Stimulated activated CD4-positive, alpha-beta T cell treated with anti-CD3 and anti-CD28 coated beads, TNF-alpha, amount 100 ng/mL, for 48 hours (primary cell): ENCODE measurements at places on chromosomes 12 and 14.

- no peak for DNase-seq
Measured at GRCh38 chr12:109832541-109833306, 474 bp downstream of the TRPV4 start.

DNA sequence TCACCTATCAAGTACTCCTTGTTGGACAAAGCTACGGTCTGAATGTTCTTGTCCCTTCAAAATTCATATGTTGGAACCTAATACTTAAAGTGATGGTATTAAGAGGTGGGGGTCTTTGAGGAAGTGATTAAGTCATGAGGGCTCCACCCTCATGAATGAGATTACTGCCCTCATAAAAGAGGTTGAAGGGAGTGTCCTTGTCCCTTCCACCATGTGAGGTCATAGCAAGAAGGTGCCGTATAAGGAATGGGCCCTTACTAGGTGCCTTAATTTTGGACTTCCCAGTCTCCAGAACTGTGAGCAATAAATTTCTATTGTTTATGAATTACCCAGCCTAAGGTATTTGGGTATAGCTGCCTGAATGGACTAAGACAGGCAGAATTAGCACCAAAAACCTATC lies 191.1 kb upstream of the NUDT4 start:
- no peak for DNase-seq

GRCh38 chr14:88476214-88476774 lies 78.5 kb downstream of the PTPN21 start:
- no peak for DNase-seq

- no peak for DNase-seq
Measured at GRCh38 chr12:102726686-102727085, 190.4 kb downstream of the PAH start.

DNA sequence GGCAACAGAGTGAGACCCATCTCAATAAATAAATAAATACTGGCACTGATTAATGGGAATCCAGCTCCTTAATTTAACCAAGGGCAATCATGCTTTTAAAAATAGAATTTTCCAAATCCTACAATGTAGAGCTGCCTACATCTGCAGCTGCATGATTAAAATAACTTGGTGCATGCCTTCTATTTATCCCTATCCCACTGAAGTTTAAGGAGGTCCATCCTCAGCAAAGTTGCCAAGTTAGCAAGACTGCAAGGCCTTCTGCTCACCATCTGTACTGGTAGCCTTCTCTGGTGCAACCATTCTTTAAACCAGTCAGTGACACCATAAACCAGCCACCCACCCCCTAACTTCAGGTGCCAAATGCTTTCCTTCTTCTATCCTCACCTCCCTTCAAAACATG lies 226.1 kb downstream of the ITPR2 start:
- no peak for DNase-seq

GRCh38 chr12:111469401-111469800 lies 63.7 kb downstream of the SH2B3 start:
- DNase-seq: no peak

DNA sequence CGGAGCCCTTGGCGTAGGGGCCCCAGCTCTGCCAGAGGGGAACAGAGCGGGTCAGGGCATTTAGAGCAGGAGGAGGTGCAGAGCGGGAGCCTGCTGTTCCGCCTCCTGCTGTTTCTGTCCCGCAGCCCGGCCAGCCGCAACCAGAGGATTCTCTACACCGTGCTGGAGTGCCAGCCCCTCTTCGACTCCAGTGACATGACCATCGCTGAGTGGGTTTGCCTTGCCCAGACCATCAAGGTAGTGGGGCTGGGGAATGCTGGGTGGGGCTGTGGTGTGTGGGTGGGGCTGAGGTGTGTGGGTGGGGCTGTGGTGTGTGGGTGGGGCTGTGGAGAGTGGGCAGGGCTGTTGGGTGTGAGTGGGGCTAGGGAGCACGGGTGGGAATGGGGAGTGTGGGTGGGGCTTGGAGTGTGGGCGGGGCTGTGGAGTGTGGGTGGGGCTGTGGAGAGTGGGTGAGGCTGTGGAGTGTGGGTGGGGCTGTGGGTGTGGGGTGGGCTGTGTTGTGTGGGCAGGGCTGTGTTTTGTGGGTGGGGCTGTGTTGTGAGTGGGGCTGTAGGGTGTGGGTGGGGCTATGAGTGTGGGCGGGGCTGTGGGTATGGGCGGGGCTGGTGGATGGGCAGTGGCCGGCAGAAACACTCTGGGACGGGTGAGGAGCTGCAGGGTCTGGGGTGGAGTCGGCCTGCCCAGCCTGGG lies 8.0 kb downstream of the ASPG start:
- no peak for DNase-seq
